ENCODE measurements at places on chromosomes 1 and 21.

DNA sequence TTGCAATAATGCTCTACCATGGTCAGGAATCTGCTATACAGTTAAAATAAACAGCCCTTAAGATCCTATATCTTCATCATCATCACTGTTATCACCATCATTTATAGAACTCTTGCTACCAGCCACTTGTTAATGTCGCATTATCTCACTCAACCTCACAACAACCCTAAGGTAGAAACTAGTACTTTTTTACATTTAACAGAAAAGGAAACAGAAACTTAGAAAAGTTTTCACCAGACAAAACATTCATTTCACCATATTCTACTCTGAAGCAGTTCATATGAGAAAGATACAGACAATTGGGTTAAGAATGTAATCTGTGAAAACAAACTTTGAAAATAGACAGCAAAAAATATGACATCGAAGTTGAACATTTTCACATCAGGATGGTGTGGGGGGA is 262.6 kb downstream of the ATG4C start:
- no peak for DNase-seq

DNA sequence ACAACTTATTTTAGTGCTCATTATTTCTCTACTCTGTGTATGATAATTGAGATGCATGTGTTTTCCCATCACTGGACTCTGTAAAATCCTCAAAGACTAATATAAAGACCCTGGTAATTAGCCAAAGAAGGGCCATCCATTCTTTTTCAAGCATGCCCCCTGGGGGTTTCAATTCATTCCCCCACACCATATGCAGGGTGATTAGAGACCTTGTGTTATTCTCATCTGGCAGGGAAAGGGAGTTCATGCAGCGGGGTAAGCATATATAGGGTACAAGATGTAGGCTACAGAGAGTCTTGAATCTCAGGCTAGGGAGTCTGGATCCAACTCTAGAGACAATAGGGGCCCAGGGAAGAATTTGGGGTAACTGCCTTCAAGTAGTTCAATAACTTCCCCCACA is 166.5 kb downstream of the TNR start:
- DNase-seq = no peak

- no peak for DNase-seq
Observed at GRCh38 chr1:245310571-245311531, 156.1 kb downstream of the KIF26B start.

- peak; percentile 93 for DNase-seq
Observed at GRCh38 chr1:227793948-227794816, 21.3 kb upstream of the PRSS38 start.

GRCh38 chr1:29590583-29591565 is 354.6 kb downstream of the PTPRU start:
- DNase-seq = no peak

DNA sequence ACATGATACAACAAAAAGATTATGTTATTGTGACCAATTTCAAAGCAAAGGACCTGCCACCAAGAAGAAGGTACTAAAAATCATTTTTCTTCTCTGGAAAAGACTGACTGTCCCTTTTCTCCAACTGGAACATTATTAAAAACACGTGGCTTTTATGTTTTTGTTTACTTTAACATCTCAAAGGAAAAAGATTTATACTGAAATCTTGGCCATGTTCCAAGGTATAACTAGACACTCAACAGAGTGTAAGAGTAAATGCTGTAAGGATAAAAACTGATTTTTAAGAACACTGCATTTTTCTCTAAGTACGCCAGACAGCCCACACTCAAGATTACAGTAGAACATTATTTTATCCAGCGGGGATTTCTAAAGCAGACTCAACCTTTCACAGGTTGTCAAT is 62.1 kb downstream of the BRWD1 start:
- no peak for DNase-seq

DNA sequence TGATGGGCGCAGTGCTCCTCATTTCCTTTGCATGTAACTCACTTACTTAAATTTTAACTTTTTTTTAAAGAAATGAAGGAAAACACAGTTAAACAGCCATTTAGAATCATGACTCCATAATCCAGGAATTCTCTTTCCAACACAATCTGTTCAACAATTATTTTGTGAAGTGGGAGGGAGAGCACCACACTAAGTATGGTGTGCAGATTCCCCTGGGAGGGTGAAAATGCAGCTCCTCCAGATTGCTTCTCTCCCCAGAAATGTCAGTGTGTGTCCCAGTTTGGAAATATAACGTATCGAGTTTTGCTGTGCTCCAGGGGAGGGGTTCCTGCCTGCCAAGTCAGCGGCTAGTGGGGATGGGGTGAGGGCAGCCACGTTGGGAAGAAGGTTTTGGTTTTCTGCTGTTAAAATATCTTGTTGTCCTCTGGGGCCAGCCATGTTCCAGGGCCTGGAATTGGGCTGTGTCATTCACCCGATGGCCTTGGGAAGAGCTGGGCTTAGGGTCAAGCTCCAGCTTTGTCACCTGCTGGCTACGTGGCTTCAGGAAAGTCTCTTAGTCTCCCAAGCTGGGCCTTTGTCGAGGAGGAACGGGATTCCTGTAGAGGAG is 17.3 kb upstream of the DISP3 start:
- no peak for DNase-seq

Measured in aorta (tissue), 5 donors.